AG08395 (cell line): ENCODE measurements at places on chromosomes 4 and X.

DNA sequence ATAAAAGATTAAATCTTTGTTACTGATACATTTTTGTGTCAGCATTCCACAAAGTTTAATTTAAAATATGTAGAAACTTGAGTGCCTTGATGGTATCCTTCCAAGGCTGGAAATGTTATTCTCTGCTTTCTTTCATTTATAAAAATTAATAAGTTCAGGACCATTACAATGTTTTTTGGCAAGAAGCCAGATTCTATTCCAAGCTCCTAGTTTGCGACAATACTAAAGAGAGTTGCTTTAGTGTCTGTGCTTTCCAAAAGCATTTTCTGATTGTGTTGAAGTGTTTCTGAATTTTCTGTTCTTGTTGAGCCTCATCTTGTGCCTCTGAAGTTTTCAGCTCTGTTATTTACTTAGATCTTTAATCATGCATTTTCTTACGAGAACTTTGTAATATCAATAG, 516.2 kb downstream of the KCTD8 start:
- DNase-seq = no peak

- DNase-seq = no peak
These were observed 121.3 kb downstream of the FHIP1A start for GRCh38 chr4:151530230-151530629.

GRCh38 chr4:80365928-80366327, 30.4 kb downstream of the CFAP299 start:
- peak; percentile 84 for DNase-seq

GRCh38 chrX:8604131-8604530, 127.8 kb downstream of the ANOS1 start:
- no peak for DNase-seq

GRCh38 chr4:173073939-173074500, 94.6 kb upstream of the GALNT7 start:
- no peak for DNase-seq

- peak; percentile 57 for DNase-seq
These were observed 2.8 kb downstream of the SFRP2 start for GRCh38 chr4:153785910-153786721.

DNA sequence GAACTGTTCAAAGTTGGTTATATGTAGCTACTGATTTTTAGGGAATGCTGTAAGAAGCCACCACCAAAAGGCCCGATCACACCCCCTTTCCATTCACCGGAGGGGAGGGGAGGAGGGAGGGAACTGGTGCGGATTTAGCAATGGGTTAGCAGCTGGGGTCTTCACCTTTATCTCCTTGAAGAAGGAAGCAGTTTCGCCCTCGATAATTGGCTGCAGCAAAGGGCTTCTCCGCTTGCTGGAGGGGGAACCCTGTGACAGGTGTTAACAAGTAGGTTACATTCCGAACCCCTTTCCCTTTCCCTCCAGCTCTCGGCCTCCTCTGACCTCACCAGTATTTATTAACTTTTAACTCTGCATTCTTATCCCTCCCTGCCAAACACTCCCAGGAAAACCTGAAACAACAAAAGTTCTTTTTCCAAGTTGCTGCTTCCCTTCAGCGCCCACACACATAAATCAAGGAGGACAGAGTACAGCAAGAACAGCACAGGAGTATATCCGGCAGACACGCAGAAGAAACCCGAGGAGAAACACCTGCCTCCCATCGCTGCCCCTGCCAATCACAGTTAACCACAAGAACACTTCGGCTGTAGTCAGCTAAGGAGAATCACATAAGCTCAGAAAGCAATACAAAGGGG, 39.8 kb upstream of the NAP1L5 start:
- no peak for DNase-seq

DNA sequence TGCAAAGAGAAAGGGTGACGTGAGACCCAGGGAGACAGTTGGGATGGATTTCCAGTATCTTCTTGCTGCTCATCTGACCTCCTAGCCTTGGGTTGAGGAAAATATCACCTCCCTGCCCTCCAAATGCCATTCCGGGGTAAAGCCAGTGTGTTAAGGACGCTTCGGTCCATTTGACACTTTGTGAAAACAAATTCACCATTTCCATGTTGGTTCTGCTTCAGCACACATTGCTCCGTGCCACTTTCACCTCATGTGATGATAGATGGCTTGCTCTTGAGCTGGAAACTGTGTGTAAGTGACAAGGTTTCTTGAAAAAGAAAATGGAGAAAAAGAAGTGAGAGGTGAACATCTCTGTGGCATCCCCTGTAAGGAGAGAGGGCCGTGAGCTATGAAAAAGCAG, 256.1 kb upstream of the PGRMC2 start:
- DNase-seq = no peak

GRCh38 chrX:39740078-39740477, 357.7 kb downstream of the BCOR start:
- no peak for DNase-seq
